ENCODE measurements at places on chromosomes 2 and 18.

- DNase-seq = peak; percentile 40
Measured at GRCh38 chr2:220036431-220036830, 409.0 kb downstream of the SLC4A3 start.

GRCh38 chr2:190537765-190538164, 3.2 kb upstream of the NEMP2 start:
- DNase-seq = no peak

- no peak for DNase-seq
Measured at GRCh38 chr18:25019931-25020330, 332.0 kb downstream of the ZNF521 start.

GRCh38 chr2:12352889-12353288, 363.8 kb upstream of the TRIB2 start:
- no peak for DNase-seq

GRCh38 chr2:192000196-192000980, 153.5 kb upstream of the CAVIN2 start:
- no peak for DNase-seq
